Osteocyte (in vitro differentiated cells): ENCODE measurements at places on chromosomes 4 and X. TPM values are rescaled to one million over a fixed set of nuclear protein-coding genes. Genes with fewer than 3 reads are reported as not detected.

DNA sequence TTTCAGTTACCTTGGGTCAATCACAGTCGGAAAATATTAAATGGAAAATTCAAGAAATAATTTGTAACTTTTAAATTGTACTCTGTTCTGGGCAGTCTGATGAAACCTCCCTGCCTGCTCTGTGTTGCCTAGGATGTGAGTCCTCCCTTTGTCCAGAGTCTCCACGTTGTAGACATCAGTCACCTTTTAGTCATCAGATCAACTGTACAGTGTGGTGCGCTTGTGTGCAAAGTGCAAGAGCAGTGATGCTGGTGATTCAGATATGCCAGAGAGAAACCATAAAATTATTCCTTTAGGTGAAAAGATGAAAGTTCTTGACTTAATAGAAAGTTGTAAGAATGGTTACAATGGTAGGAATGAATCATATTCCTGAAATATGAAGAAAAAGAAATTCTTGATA lies 1.4 kb downstream of the SPATA4 start:
- no peak for DNase-seq
- H3K4me3 ChIP-seq, result no peak overlapping the region
- H3K4me1 ChIP-seq, result peaks cover 9% of the 10 kb centered on the region
- H3K27ac ChIP-seq, result no peak overlapping the region
- H3K36me3 ChIP-seq, result no peaks in the 10 kb centered on the region

GRCh38 chrX:91137883-91138282 lies 296.8 kb upstream of the PABPC5 start:
- no peak for DNase-seq
- no peaks in the 10 kb centered on the region for H3K27me3 ChIP-seq
- H3K27ac ChIP-seq, result no peak overlapping the region
- H3K4me1 ChIP-seq, result no peaks in the 10 kb centered on the region
- no peak overlapping the region for H3K4me3 ChIP-seq

Gene ZMYM3
- total RNA-seq, result 34.2 and 39.2 TPM in 2 replicates

GRCh38 chrX:152898442-152898841 lies 575 bp downstream of the ZNF185 start:
- no peaks in the 10 kb centered on the region for H3K27me3 ChIP-seq
- no peaks in the 10 kb centered on the region for H3K36me3 ChIP-seq
- no peak for DNase-seq

DNA sequence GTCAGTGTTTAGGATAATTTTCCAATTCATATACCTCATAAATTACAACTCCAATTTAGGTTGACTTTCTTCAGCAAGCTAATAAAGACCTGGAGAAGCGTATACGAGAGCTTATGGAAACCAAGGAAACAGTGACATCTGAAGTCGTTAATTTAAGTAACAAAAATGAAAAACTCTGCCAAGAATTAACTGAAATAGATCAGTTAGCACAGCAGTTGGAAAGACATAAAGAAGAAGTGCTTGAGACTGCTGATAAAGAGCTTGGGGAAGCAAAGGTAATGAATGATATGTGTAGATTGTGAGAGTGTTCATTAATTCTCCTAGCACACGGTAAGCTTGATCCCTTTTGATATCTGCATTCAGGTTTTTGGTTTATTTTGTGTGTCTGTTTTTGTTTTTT lies 16.8 kb downstream of the CEP135 start:
- peaks cover 12% of the 10 kb centered on the region for H3K4me1 ChIP-seq
- no peaks in the 10 kb centered on the region for H3K27me3 ChIP-seq
- DNase-seq, result no peak
- H3K36me3 ChIP-seq, result peaks cover 25% of the 10 kb centered on the region
- no peak overlapping the region for H3K4me3 ChIP-seq

GRCh38 chr4:187276736-187277408 lies 553.2 kb upstream of the FAT1 start:
- H3K4me3 ChIP-seq, result no peak overlapping the region
- peaks cover 13% of the 10 kb centered on the region for H3K4me1 ChIP-seq
- H3K27me3 ChIP-seq, result no peaks in the 10 kb centered on the region
- no peak for DNase-seq
- H3K36me3 ChIP-seq, result peaks cover 1% of the 10 kb centered on the region
- no peak overlapping the region for H3K27ac ChIP-seq

Gene BGN
- total RNA-seq, result 1,581 and 1,633 TPM in 2 replicates

Gene ITIH6
- total RNA-seq, result not detected in 2 replicates

GRCh38 chr4:18869166-18869565 lies 847.6 kb upstream of the LCORL start:
- H3K4me1 ChIP-seq, result peaks cover 4% of the 10 kb centered on the region
- H3K27me3 ChIP-seq, result no peaks in the 10 kb centered on the region
- H3K27ac ChIP-seq, result no peak overlapping the region
- no peaks in the 10 kb centered on the region for H3K36me3 ChIP-seq
- DNase-seq, result no peak
- H3K4me3 ChIP-seq, result no peak overlapping the region

- DNase-seq, result no peak
- H3K27me3 ChIP-seq, result no peaks in the 10 kb centered on the region
These were observed 78.5 kb downstream of the ANXA3 start for GRCh38 chr4:78629991-78630541.

- H3K27me3 ChIP-seq, result peaks cover 2% of the 10 kb centered on the region
- no peaks in the 10 kb centered on the region for H3K36me3 ChIP-seq
- no peak overlapping the region for H3K27ac ChIP-seq
- no peaks in the 10 kb centered on the region for H3K4me1 ChIP-seq
- H3K4me3 ChIP-seq, result no peak overlapping the region
- no peak for DNase-seq
These were observed 1275.5 kb downstream of the ADGRL3 start for GRCh38 chr4:62475596-62475995.

- H3K36me3 ChIP-seq, result no peaks in the 10 kb centered on the region
- peaks cover 21% of the 10 kb centered on the region for H3K4me1 ChIP-seq
- no peak overlapping the region for H3K27ac ChIP-seq
- H3K27me3 ChIP-seq, result no peaks in the 10 kb centered on the region
These were observed 550.5 kb upstream of the BOD1L1 start for GRCh38 chr4:14177987-14178386.
